Effector CD8-positive, alpha-beta T cell (primary cell): ENCODE measurements at places on chromosomes 1 and 21.

GRCh38 chr1:177210071-177210470 lies 39.3 kb downstream of the BRINP2 start:
- no peak for DNase-seq

DNA sequence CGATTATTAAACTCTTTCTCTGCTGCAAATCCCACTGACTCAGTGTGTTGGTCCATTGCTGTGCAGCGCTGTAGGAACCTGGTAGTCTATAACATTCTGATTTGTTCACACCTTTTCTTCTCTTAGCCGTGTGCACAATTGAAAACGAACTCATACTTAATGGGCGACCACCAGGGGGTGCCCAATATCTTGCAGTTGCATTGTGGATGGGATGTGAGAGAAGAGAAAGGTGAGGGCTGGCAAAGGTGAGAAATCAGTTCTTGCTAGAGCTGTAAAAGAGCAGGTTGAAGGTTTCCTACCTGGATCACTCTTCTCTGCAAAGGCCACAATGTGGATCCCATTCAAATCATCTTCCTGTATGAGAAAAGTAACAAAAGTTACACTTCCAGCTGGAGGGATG lies 51.0 kb downstream of the CASQ2 start:
- DNase-seq = no peak

DNA sequence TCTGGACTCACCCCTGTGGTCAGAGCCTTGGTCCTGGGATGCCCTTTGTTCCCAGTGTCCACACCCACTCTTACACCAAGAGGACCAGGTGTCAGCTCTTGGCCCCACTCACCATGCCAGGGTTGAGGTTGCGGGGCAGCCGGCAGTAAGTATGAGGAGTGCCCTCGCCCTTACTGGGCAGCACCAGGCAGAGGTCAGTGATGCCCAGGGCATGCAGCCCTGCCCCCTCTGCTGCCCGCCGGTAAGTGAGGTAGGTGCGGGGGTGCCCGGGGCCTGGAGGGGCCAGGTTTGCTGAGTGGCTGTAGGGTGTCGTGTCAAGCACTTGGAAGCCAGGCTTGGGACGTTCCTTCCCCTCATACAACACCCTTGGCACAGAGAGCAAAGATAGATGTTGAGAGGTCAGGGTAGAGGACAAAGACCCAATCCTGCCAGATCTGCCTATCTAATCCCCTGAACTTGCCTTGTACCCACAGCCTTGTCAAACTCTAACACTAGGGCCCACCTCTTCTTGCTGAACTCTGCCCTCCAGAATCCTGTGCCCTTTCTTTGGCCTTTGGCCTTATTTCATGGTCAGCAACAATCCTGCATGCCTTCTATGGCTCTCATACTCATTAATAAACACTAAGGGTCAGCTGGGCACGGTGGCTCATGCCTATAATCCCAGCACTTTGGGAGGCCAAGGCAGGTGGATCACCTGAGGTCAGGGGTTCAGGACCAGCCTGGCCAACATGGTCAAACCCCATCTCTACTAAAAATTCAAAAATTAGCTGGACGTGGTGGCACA lies 3.6 kb downstream of the DENND4B start:
- DNase-seq = no peak

- DNase-seq = no peak
These were observed 26.2 kb downstream of the ATP8B2 start for GRCh38 chr1:154351363-154352068.

GRCh38 chr1:32962248-32962896 lies 2.2 kb downstream of the RNF19B start:
- no peak for DNase-seq

GRCh38 chr1:1311107-1312104 lies 3.0 kb downstream of the PUSL1 start:
- DNase-seq = no peak

GRCh38 chr1:173432331-173432730 lies 44.8 kb upstream of the PRDX6 start:
- DNase-seq = no peak

DNA sequence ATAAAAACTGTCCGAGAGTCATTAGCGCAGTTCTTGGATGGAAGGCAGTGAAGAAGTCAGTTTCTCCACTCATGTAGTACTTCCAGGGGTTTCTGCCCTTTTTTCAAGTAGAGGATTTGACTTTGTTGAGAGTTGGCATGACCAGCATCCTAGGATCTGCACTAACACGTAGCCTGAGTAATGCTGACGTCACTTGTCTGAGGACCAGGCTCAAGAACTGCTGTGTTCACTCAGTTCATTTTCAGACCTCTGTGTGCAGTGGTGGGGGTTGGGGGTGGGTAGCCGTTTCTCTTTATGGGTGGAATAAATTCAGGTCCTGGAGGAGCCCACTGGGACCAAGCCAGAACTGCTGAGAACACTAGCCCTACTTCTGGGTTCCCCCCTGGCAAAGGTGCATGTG lies 53.3 kb downstream of the MRPS6 start:
- no peak for DNase-seq

DNA sequence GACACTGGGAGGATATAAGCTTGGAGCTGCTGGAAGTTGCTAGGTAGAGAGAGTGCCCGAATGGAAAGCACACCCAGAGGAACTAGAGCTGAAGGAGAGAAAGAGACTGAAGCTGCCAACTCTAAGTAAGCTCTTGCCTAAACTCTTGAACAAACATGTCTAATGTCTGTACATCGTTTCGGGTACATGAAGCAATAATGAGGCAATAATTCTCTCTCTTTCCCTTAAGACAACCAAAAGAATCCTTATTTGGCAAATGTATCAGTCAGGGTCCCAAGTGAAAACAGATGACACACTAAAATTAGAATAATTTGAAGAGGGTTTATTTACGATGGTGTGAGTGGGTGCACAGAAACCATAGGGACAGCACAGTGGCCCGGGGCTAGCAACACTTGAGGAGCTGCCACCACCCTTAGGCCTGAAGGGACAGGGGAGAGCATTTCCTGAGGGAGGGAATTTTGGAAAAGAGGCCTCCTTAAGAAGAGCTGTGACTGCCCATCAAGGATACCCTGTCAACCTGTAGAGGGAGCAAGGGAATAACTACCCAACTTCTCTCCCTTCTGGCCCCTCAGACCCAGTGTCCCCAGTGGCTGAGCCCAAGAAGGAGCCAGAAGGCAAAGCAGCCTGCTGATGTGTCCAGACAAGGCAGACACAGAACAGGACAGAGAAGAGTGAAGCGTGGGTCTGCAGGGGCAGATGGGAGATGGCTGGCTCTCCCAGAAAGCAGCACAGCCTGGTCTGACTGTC lies 36.1 kb upstream of the KHDRBS1 start:
- no peak for DNase-seq

GRCh38 chr1:101388904-101389546 lies 152.2 kb downstream of the S1PR1 start:
- no peak for DNase-seq
